ENCODE measurements at places on chromosomes 7 and 10.

- DNase-seq = no peak
These were observed 4.8 kb downstream of the NHLRC2 start for GRCh38 chr10:113859261-113859660.

DNA sequence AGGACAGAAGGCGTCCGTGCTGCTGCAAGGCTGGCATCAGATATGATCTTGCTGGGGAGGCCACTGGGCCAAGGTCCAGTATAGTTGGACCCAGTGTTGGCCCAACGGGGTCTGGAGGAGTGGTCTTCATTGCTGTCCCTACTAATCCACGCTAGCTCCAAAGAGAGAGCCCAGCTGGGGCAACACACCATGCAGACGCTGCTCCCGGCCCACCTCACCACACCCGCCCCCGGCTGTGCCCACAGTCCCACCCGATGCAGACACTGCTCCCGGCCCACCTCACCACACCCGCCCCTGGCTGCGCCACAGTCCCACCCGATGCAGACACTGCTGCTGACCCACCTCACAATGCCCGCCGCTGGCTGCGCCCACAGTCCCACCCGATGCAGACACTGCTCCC lies 121.5 kb downstream of the VIPR2 start:
- no peak for DNase-seq

DNA sequence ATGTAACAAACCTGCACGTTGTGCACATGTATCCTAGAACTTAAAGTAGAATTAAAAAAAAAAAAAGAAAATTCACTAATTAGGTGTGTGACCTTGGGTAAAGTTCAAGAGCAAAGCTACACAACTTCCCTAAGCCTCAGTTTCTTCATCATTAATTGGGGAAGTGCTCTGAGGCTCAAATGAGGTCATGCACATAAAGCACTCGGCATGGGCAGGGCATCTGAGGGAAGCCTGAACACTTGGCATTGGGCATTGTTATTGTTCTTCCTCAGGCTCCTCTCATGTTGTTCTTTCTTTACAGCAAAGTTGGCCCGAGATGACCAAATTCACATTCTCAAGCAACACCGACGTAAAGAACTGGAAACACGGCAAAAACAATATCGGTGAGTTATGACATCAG lies 21.5 kb downstream of the ALOX5 start:
- DNase-seq = no peak

- DNase-seq = no peak
These were observed 57.1 kb downstream of the NXPH1 start for GRCh38 chr7:8490391-8491045.

DNA sequence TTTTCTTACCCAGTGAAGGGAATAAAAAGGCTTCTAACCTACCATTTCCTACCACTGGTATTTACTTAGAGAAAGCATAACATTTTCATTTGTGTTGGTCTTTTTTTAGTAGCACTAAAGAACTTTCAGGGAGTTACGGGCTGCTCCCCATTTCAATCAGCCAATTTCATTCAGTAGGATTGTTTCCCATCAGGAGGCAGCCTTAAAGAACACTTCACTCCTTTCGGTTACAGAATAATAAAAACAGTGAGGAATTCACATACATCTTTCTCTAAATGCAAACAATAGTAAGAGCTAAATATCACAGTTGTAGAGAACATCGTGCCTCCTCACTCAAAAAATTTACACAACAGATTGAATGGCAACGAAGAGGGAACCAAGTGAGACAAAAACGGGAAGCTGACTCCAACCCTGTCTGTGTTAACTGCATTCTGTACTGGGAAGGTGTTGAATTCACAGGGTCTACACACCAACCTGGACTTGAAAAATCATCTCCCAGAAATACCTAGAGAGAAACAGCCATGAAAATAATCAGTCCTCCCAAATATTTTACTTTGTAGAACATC lies 55.5 kb upstream of the ABLIM1 start:
- no peak for DNase-seq

DNA sequence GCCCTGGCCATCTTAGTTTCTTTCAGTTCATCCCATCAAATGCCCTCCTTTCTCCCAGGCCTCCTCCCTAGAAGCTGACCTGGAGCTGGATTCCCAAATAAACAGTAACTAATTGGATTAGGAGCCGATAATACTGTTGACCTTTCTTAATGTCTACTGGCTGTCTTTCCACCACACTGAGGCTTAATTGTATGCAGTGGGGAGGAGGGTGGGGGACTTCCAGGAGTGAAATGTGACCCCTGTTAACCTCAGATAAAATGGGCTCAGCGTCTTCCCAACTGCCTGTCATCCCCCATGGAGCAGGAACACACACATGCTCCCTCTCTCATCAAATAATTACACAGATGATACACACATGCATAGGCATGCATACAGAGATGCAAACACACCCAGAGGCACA lies 53.7 kb upstream of the LBX1 start:
- DNase-seq = no peak

DNA sequence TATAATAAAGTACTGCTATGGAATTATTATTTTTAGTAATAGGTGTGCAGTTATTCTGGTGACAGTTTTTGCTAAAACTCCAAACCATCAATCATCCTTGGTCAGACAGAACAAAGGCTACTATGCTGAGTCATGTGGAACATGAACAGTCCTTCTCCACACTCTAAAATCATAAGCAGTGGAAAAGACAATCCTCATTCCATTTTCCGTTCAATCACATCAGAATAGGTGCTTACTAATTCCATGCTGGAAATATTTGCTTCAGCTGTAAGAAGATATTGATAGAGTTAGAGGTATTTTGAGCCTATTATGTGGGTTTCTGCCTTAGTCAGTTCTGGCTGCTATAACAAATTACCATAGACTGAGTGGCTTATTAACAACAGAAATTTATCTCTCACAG lies 82.9 kb downstream of the FAM13C start:
- no peak for DNase-seq

DNA sequence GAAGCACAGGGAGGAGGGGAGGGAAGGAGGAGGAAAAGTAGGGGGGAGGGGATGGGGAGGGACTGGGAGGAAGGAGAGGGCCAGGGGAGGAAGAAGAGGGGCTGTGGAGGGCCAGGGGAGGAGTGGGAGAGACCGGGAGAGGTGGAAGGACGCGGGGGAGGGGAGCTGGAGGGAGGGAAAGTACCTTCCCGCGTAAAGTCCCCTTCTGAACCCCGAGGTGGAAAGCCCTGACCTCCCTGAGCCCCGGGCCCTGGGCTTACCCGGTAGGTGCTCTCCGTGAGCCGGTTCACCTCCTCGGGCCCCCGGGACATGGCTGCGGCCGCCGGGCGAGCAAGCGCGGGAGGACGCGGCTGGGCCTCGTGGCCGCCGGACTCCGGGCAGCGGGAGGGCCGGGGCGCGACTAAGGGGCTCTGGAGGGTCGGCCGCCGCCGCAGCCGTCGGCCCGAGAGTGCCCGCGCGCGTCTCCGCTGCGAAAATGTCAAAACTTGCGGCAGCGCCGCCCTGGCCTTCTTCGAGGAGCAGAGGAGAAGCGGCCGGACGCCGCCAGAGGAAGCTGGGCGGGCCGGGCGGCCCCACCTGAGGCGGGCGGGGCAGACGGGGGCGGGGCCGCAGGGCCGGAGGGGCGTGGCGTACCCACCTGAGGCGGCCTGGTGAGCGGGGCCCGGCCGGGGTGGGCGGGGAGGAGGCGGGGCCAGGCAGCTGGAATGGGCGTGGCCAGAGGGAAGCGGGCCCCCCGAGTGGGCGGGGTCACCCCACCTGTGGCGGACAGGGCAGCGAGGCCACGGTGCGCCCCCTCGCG lies at the start of gene BAIAP2L1:
Gene BAIAP2L1 (minus strand): TSS at position 549 of the 799 bp plus-strand sequence. CDS start 238 bp downstream, at position 311.
- DNase-seq = peak; percentile 94

DNA sequence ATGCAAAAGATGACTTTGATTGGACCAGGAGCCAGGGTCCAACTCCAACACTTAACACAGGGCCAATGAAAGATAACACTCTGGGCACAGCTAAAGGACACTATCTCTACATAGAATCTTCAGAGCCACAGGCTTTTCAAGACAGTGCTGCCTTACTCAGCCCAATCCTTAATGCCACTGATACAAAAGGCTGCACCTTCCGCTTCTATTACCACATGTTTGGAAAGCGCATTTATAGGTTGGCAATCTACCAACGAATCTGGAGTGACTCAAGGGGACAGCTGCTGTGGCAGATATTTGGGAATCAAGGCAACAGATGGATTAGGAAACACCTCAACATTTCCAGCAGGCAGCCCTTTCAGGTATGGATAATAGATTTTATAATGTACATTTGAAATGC lies 160.7 kb downstream of the MALRD1 start:
- no peak for DNase-seq

DNA sequence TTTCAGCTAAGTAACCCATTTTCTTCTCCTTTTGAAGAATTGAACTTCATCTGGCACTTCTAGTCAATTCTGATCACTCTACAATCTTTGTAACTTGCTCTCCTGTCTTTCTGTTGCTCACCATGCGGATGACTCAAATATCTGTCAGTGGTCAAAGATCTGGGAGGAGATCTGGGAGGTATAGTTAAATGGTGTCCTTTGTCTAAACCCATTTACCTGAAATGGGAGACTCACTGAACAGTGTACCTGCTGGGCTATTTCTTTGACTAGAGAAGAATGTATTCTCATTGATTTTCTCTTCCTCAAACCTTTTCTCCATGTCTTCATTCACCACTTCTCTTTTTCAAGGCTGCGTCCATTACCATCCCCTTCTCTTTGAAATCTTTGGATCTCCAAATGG lies 42.0 kb upstream of the PCLO start:
- no peak for DNase-seq

- no peak for DNase-seq
These were observed 47.1 kb upstream of the TMEM72 start for GRCh38 chr10:44864051-44864450.

- DNase-seq = no peak
These were observed 30.5 kb upstream of the GHITM start for GRCh38 chr10:84108797-84109196.

- DNase-seq = no peak
These were observed 202.0 kb upstream of the SEMA3C start for GRCh38 chr7:81120803-81121202.

Data from ACHN (cell line).